ENCODE measurements at places on chromosomes 12 and 14. TPM values are rescaled to one million over a fixed set of nuclear protein-coding genes. Genes with fewer than 3 reads are reported as not detected.

Gene GALNT6
- total RNA-seq: 7.0 TPM

Gene DAO
- total RNA-seq: not detected

GRCh38 chr12:67647799-67648520 lies 585 bp upstream of the DYRK2 start:
- H3K27me3 ChIP-seq: no peaks in the 10 kb centered on the region
- H3K4me1 ChIP-seq: peaks cover 33% of the 10 kb centered on the region
- peaks cover 10% of the 10 kb centered on the region for H3K36me3 ChIP-seq
- DNase-seq: peak; percentile 21
- peak overlapping the region; percentile 96 for H3K27ac ChIP-seq
- peak overlapping the region; percentile 97 for H3K4me3 ChIP-seq

GRCh38 chr12:11894890-11895289 lies 175.8 kb upstream of the BCL2L14 start:
- no peaks in the 10 kb centered on the region for H3K27me3 ChIP-seq
- H3K4me3 ChIP-seq: no peak overlapping the region
- peaks cover 4% of the 10 kb centered on the region for H3K4me1 ChIP-seq

DNA sequence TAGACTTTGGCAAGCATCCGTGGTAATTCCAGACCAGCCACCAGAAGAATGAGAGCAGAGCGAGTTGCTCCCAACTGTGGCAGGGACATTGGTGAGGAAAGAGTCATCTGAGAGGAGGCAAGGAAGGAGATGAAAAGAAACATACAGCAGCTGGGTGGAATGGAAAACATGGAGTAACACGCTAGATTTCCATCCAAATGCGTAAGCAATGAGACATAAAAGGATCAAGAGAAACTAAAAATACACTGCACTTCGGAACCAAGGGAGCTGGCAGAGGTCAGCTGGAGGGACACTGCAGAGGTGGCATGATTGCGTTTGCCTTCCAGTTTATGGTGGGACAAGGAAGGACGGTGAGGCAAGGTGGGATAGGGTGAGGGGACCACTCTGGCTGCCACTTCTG lies 82.9 kb downstream of the DDX51 start:
- DNase-seq: no peak
- H3K4me3 ChIP-seq: peak overlapping the region; percentile 72
- H3K27me3 ChIP-seq: no peaks in the 10 kb centered on the region
- H3K36me3 ChIP-seq: peaks cover 13% of the 10 kb centered on the region

DNA sequence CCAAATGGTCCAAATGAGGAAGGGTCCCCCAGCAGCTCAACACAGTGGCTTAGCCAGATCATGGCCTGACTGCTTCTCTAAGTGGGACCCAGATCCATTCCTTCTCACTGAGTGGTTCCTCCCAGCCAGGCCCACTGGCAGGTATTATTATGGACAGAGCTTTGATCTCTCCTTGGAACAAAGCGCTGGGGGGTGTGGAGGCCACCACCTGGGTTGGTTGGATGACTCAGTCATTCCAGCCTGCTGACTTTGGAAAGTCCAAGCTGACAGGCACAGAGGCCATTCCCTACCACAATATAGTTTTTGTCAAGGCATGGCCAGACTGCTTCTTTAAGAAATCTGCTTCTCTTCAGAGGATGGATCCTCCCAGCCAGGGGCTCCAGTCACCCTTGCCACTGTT lies 341.1 kb downstream of the BTG1 start:
- no peak for DNase-seq
- no peak overlapping the region for H3K4me3 ChIP-seq

GRCh38 chr12:62194616-62195015 lies 65.6 kb upstream of the USP15 start:
- H3K4me1 ChIP-seq: peaks cover 22% of the 10 kb centered on the region
- H3K36me3 ChIP-seq: peaks cover 5% of the 10 kb centered on the region
- H3K27ac ChIP-seq: no peak overlapping the region
- no peak for DNase-seq

Gene GALNT16
- total RNA-seq: 0.05 TPM

GRCh38 chr12:51401900-51402299 lies 10.7 kb upstream of the GALNT6 start:
- no peak overlapping the region for H3K4me3 ChIP-seq
- no peaks in the 10 kb centered on the region for H3K27me3 ChIP-seq
- H3K36me3 ChIP-seq: peaks cover 2% of the 10 kb centered on the region
- peaks cover 3% of the 10 kb centered on the region for H3K4me1 ChIP-seq
- no peak overlapping the region for H3K27ac ChIP-seq
- DNase-seq: no peak

Gene ADAM21
- total RNA-seq: not detected

DNA sequence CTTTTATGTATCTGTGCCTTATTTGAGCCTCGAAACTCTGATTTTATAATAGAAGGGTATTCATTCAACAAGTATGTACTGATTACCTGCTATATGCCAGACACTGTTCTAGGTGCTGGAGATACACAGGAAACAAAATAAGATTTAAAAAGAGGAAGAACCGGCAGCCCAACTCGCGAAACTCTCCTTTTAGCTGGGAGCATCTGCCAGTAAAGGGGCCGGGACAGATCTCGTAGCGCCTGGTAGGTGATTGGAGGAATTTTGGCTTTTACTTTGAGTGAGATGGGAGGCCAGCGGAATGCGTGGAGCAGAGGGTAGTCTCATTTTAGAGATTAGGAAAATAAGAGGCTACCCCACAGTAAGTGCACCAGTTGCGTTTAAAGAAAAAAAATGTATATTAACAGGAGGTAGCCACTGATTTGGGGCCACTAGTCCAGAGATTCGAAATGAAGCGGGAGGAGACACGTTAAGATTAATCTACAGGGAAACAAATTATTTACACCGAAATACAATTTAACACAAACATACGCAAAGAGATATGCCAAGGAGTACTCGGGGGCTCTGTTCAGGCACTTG lies 520 bp upstream of the MON2 start:
- DNase-seq: no peak
- peaks cover 14% of the 10 kb centered on the region for H3K4me1 ChIP-seq
- H3K27ac ChIP-seq: peak overlapping the region; percentile 99
- no peaks in the 10 kb centered on the region for H3K27me3 ChIP-seq
- peak overlapping the region; percentile 98 for H3K4me3 ChIP-seq

DNA sequence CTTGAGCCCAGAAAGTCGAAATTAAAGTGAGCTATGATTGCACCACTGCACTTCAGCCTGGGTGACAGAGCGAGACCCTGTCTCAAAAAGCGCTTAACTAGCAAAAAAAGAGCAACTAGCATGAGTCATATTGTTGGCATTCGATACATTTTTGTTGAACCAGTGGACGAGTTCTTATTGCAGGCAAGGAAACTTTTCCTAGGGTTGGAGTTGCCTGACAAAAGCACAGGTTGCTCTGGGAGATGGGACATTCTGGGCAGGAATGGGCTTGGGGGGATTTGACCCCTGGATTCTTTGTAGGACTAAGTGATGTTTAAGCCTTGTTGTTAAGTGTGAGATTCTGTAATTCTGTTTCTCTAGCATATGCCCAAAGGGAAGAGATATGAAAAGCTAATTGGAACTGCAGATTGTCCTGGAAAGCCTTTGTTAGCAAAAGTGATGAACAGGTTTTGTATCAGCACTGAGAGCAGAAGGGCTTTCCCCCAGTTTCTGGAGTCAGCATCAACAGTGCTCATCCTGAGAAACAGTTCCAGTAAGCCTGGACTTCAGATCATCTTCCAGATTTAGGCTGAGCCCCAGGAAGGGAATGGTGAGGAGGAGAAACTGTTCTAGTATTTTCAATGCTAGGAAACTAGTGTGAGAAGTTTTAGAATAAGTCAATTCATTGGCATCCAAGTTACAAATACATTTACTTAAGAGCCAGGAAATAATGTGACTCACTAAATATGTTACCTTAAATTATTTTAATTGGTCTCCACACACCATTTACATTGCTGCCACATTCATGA lies 123.1 kb downstream of the SRGAP1 start:
- no peak overlapping the region for H3K4me3 ChIP-seq
- H3K36me3 ChIP-seq: no peaks in the 10 kb centered on the region
- H3K27ac ChIP-seq: no peak overlapping the region
- H3K4me1 ChIP-seq: peaks cover 4% of the 10 kb centered on the region

DNA sequence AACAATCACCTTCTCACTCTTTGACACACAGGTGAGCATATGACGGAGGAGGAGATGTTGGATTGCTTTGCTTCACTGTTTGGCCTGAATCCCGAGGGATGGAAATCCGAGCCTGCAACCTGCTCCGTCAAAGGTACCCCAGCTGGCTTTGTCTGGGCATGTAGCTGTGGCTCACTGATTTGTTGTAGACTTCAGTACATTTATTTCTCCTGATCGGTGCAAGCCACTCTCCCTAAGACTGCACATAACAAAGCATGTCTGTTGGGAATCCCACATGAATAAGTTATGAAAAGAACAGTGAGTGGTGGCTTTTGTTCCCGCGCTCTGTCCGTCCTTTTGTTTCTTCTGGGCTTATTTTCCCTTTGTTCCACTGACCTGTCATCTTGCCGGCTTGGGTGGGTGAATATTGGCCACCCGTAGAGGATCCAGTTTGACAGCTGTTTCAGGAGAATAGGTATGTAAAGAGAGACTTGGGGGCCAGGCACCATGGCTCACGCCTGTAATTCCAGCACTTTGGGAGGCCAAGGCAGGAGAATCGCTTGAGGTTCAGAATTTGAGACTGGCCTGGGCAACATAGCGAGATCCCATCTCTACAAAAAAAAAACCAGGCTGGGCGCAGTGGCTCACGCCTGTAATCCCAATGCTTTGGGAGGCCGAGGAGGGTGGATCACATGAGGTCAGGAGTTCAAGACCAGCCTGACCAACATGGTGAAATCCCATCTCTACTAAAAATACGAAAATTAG lies 20.0 kb upstream of the BCL7A start:
- peaks cover 16% of the 10 kb centered on the region for H3K4me1 ChIP-seq
- no peak for DNase-seq
- H3K27ac ChIP-seq: no peak overlapping the region
- H3K27me3 ChIP-seq: peaks cover 5% of the 10 kb centered on the region
- no peaks in the 10 kb centered on the region for H3K36me3 ChIP-seq

GRCh38 chr12:111069886-111070285 lies 149.5 kb upstream of the MYL2 start:
- DNase-seq: no peak
- peaks cover 6% of the 10 kb centered on the region for H3K4me1 ChIP-seq
- H3K27ac ChIP-seq: no peak overlapping the region
- peaks cover 21% of the 10 kb centered on the region for H3K27me3 ChIP-seq
- no peak overlapping the region for H3K4me3 ChIP-seq

DNA sequence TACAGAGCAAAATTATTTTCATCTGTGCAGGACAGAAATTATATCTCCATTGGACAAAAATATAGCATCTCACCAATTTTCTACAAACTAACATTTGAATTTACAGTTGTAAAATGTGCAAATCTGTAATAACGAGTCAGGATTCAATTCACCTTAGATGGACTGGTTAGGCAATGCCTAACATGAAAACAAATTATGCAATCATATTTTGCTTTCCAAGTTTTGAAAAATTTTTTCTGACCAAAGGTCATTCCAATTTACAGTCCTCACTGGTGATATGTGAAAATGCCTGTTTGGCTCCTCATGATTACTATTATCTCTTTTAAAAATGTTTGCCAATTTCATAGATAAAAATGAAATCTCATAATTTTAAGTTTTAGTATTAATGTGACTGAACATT lies 6.5 kb upstream of the CPM start:
- no peak overlapping the region for H3K27ac ChIP-seq
- H3K4me3 ChIP-seq: no peak overlapping the region
- H3K27me3 ChIP-seq: peaks cover 28% of the 10 kb centered on the region
- no peak for DNase-seq

Gene SPX
- total RNA-seq: 5.6 TPM

- H3K36me3 ChIP-seq: no peaks in the 10 kb centered on the region
- H3K27ac ChIP-seq: no peak overlapping the region
- H3K27me3 ChIP-seq: no peaks in the 10 kb centered on the region
- DNase-seq: no peak
- H3K4me3 ChIP-seq: no peak overlapping the region
- no peaks in the 10 kb centered on the region for H3K4me1 ChIP-seq
Measured at GRCh38 chr14:98633380-98633779, 638.6 kb downstream of the BCL11B start.

DNA sequence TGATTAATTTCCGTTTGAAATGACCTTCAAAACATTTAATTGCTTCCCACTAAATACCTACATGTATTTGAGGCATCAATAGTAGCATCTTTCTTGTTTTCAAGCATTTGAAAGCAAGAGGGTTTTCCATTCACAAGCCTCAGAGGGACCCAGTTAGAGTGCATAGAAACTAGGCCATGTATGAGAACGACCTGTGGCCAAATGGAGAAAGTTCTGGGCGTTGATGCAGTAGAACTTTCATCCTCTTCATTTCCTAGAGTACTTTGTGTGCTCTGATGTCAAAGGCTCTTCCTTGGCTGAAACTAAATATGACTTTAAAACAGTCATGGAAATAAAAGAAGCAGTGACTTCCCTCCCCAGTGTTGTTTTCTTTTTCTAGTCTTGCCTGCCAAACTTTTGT lies 944 bp upstream of the DHRS7 start:
- no peak for DNase-seq
- H3K27me3 ChIP-seq: no peaks in the 10 kb centered on the region
- peak overlapping the region; percentile 98 for H3K27ac ChIP-seq
- H3K4me3 ChIP-seq: peak overlapping the region; percentile 95
- no peaks in the 10 kb centered on the region for H3K36me3 ChIP-seq
- peaks cover 30% of the 10 kb centered on the region for H3K4me1 ChIP-seq

DNA sequence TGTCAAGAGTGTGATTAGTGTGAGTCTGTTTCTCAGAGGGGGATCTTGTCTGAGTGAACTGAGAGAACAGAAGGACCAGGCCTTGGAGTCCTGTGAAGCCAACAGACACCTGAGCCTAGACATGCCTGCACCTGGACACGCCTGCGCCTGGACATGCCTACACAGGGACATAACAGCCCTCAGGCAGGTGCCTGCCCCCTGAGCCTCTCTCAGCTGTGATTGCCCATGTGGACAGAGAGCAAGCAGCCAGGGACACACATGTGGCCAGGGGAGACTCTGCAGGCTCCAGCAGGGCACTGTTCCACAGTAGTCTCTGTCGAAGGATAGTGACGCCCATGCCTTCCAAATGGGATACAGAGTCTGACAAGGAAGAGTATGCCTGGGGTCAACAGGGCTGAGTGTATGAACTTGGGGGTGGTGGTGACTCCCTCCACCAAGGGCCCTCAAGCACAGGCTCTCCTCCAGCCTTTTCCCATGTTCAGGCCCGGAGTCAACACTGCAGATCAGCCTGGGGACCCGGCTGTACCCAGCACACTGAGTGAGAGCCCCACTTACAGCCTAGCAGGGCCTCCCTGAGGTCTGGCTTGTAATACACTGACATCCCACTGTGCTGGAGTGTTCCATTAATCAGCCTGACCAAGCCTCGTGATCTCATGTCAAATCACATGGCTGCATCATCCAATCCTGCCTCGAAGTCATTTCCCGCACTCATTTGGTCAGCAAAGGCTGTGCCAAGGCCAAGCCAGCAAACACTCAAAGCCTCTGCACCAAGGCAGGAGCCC lies 173.0 kb downstream of the CALM1 start:
- no peak overlapping the region for H3K27ac ChIP-seq
- no peak overlapping the region for H3K4me3 ChIP-seq
- no peaks in the 10 kb centered on the region for H3K36me3 ChIP-seq
- H3K27me3 ChIP-seq: peaks cover 7% of the 10 kb centered on the region
- peaks cover 5% of the 10 kb centered on the region for H3K4me1 ChIP-seq

Gene CD69
- 1,001 TPM for total RNA-seq

GRCh38 chr14:35303149-35303935 lies 11.2 kb downstream of the PSMA6 start:
- H3K4me3 ChIP-seq: peak overlapping the region; percentile 78
- DNase-seq: no peak
- peak overlapping the region; percentile 95 for H3K27ac ChIP-seq
- peaks cover 42% of the 10 kb centered on the region for H3K4me1 ChIP-seq
- no peaks in the 10 kb centered on the region for H3K27me3 ChIP-seq
- peaks cover 4% of the 10 kb centered on the region for H3K36me3 ChIP-seq

Measured in T-helper 17 cell (primary cell).